ENCODE measurements at places on chromosomes 7 and 10. TPM values are rescaled to one million over a fixed set of nuclear protein-coding genes. Genes with fewer than 3 reads are reported as not detected.

GBX1 gene
- total RNA-seq, result not detected

CC2D2B gene
- 0.30 TPM for total RNA-seq

GSAP gene
- 1.9 TPM for total RNA-seq

NXPH1 gene
- total RNA-seq, result not detected

TMEM213 gene
- total RNA-seq, result not detected
